ENCODE measurements at places on chromosomes 6 and 20. TPM values are rescaled to one million over a fixed set of nuclear protein-coding genes. Genes with fewer than 3 reads are reported as not detected.

The IL17A gene
- not detected for total RNA-seq

The RAD21L1 gene
- total RNA-seq, result under 0.01 TPM

The CD93 gene
- total RNA-seq, result under 0.01 TPM

The RAET1L gene
- total RNA-seq, result not detected

The PGC gene
- not detected for total RNA-seq

The LHFPL5 gene
- total RNA-seq, result not detected

The MUC22 gene
- total RNA-seq, result not detected

The SIM1 gene
- not detected for total RNA-seq

The OR12D2 gene
- not detected for total RNA-seq

The C20orf204 gene
- total RNA-seq, result 0.60 TPM

The KCNQ2 gene
- not detected for total RNA-seq

The GPSM3 gene
- total RNA-seq, result 0.95 TPM

The TPX2 gene
- total RNA-seq, result 7.6 TPM

The SOX4 gene
- 32.0 TPM for total RNA-seq

The HMGCLL1 gene
- not detected for total RNA-seq

The CDK5RAP1 gene
- total RNA-seq, result 19.0 TPM

The PRDM13 gene
- not detected for total RNA-seq

The PACRG gene
- 0.16 TPM for total RNA-seq

The ARMH2 gene
- not detected for total RNA-seq

The TCF15 gene
- total RNA-seq, result under 0.01 TPM

The PLN gene
- under 0.01 TPM for total RNA-seq

The TBX18 gene
- total RNA-seq, result 8.2 TPM

The SSTR4 gene
- total RNA-seq, result not detected

The ULBP3 gene
- total RNA-seq, result 9.5 TPM

The CAP2 gene
- total RNA-seq, result 0.86 TPM

The HAO1 gene
- total RNA-seq, result not detected

The ZKSCAN8 gene
- total RNA-seq, result 13.1 TPM

The C6orf52 gene
- total RNA-seq, result not detected

The RIPOR3 gene
- 7.7 TPM for total RNA-seq

The TCP11 gene
- not detected for total RNA-seq

The PRPH2 gene
- 5.2 TPM for total RNA-seq

The ALDH5A1 gene
- total RNA-seq, result 0.09 TPM

The CAGE1 gene
- total RNA-seq, result under 0.01 TPM
